Stimulated activated CD8-positive, alpha-beta memory T cell treated with anti-CD3 and anti-CD28 coated beads, Interleukin-7, amount 100 ng/mL, for 1 hour (primary cell): ENCODE measurements at places on chromosomes 1 and 21.

- no peak for DNase-seq
These were observed 1.9 kb upstream of the ETV3 start for GRCh38 chr1:157140063-157140588.

- no peak for DNase-seq
These were observed 47.8 kb downstream of the TCP10L start for GRCh38 chr21:32537569-32537881.

DNA sequence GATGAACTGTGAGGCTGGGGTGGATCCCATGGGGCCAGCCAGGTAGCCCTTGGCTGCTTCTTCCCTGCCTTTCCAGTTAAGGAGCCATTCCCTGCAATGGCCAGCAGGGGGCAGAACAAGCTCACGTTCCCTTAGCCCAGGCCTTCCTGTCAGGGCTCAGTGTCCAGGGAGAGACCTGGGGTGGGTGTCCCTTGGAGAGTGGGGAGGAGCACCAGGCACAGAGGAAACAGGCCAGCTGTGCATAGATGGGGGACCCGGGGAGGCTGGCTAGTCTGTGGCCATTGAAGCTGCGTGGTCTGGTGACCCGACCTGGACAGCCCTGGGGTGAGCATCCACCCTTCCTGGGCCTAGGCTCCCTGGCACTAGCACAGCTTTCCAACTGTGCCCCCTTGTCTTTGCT, 13.2 kb upstream of the EPS8L3 start:
- peak; percentile 57 for DNase-seq

GRCh38 chr1:234114648-234115307, 210.3 kb downstream of the SLC35F3 start:
- no peak for DNase-seq

DNA sequence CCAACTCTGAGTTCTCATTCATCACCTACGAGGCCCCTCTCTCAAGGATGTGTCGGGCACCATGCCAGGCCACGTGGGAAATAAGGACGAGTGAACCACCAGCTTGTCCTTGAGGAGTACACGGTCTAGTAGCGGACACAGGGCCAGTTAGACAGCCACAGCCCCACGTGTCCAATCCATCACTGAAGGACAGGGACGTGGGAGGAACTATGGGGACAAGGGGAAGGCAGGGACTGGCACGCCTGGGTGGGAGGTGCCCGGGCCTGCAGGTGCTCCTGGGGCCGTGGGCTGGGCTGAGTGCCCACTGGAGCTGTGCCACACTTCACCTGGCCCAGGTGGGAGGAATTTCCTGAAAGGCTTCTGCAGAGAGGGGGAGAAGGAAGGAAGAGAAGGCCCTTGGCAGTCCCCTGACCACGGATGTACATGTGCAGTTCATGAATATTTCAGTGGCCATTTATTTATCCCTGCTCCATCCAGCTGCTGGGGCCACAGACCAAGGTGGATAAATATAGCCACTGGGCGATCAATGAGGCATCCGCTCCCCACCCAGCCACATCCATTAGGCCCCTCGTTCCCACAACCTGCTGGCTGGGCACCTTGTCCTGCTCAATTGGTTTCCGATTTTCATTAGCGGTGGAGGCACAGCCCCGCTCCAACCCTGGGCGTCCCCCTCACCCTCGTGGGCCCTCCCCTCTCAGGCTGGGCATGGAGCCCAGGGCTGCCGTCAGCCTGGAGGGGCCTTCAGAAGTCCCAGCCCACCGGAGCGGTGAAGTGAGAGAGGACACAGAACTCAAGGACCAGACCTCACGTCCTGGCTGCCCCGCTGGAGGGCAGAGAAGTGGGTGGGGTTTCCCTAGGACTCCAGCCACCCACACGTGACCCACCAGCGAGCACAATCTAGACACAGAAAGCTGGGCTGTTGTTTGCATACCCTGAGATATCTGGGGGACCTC, 59.5 kb downstream of the CASZ1 start:
- no peak for DNase-seq

- no peak for DNase-seq
These were observed 8.1 kb upstream of the NCF2 start for GRCh38 chr1:183598386-183598785.

- DNase-seq, result no peak
These were observed 76.2 kb upstream of the KIAA1614 start for GRCh38 chr1:180836449-180836848.

DNA sequence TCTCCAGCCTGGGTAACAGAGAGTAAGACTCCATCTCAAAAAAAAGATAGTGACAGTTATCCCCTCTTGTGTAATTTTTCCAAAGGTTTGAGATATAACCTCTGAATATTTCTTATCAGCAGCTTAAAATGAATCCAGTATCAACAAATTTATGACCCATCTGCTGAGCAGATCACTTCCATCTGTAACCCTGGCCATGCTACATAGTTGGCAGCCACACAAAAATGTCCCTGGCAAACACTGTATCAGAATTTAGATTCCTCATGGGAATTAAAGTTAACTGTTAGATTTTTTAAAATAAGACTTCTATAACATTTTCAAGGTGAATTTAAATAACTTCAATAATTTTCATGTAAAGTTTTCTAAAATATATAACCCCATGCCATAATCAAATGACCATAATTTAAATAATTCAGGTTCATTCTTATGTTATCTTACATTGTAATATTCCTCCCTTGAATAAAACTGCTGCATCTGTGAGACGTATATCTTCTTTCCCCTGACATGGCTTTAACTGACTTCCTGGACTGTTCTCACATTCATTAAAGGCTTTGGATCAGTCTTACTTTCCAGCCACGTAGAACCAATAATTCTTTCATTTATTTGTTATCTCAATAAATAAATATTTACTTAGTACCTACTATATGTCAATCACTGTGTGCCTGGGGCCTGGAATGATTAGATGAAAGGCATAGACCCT, 5.3 kb upstream of the PRPF38B start:
- DNase-seq, result no peak

DNA sequence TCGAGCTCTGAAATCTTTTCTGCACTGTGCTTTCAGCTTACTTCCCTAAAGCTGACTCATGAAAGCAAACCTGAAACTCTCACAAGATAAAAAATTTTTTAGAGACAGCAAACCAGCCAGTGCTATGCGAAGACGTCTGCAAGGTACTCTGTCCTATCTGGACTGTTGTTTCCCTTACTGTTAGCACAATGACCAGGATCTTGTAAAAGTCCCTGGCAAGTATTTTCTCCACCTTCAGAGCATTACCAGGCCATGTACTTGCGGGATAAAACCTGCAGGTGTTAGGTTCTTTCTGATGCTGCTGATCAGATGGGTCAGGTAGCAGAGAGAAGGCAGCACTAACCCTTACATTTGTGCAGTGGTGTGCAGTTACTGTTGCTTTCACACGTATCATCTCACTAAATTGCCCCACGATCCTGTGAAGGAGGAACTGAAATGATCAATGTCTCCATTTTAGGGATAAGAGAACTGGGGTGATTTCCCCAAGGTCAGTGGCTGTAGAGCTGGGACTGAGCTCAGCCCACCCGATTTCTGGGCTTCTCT, 56.6 kb downstream of the PLXNA2 start:
- DNase-seq, result no peak

- no peak for DNase-seq
These were observed 49.8 kb upstream of the SEC16B start for GRCh38 chr1:178019622-178020021.

- DNase-seq, result no peak
These were observed 104.8 kb upstream of the GRIK1 start for GRCh38 chr21:30044447-30045064.

DNA sequence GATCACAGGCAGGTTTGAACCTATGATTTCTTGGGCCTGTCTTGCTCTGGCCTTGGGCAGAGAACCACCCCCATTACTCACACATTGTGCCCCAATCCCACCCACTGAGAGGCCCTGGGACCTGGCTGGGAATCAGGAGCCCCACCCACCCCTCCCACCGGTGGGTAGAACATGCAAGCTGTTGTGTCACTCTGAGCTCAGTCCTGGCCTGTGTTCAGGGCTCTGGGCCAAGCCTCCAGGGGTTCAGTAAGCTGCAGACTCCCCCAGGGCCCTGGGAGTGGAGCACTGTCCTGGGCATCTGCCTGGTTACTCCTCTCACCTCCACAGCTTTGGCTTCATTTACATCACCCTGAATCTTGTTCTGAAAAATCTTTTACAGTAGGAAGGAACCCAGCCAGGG, 270.5 kb downstream of the RRAGC start:
- no peak for DNase-seq

DNA sequence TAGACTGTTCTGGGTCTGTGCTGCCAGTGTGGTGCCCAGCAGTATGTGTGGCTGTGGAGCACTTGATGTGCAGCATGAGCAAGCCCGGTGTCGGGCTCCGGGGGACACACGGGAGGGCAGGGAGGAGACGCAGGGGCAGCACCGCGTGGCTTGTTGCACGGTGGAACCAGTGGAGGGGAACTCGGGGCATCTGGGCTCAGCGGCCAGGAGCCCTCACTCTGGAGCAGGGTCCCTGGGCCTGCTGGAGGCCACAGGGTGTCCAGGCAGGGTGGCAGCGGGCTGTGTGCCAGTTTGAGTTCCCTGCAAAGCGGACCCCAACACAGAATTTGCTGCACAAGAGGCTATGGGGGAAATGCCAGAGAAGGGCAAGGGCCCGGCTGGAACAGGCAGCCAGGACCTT, 30.6 kb downstream of the PCNT start:
- no peak for DNase-seq

DNA sequence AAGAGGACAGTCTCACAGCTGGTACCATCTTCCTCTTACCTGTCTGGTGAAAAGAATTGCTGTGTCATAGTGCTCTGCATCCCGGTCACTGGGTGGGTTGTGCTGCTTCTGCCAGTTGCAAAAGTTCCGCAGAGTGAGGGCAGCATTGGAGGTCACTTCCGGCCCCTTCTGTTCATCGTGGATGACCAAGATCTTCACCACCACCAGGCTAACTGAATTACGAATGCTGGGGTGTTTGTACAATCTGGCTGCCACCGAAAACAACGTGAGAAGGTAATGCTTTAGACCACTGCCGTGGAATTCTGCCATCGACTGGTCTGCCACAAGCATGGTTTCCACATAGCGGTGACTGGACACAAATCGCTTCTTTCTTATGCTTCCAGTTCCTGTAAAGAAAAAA, 2.9 kb downstream of the ADAMTS1 start:
- no peak for DNase-seq

DNA sequence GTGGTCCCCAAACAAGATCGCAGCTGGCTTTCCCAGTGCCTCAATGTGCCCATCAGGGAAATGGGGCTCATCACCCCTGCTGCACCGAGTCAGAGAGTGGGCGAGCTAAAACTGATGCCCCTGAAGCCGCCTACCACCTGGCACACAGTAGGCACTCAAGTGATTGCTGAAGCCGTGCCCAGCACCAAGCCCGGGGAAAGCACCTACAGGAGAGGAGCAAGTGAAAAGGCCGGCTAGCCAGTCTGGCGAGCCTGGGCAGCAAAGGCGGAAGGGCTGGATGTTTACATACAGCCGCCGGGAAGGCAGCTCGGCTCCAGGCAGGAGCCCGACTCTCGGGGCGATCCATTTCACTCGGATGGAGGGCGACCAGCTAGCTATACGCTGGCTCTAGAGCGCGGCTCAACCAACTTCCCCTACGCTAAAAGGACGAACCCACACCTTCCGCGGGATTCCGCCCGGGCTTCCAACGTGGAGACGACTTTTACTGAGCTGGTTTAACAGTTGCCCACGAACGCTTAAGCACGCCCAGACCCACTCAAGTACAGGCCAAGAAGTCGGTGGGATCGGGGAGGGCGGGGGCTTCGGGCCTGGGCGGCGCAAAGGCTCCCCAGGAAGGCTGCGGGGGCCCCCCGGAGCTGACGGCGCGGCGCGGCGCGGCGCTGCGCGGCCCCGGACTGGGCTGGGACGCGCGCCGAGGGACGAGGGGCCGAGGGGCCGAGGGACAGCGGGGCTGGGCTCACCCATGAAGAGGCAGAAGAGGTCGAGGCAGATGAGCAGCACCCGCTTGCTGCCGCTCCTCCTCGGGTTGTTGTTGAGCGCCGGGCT, 1.0 kb downstream of the PLPP3 start:
- DNase-seq, result no peak

DNA sequence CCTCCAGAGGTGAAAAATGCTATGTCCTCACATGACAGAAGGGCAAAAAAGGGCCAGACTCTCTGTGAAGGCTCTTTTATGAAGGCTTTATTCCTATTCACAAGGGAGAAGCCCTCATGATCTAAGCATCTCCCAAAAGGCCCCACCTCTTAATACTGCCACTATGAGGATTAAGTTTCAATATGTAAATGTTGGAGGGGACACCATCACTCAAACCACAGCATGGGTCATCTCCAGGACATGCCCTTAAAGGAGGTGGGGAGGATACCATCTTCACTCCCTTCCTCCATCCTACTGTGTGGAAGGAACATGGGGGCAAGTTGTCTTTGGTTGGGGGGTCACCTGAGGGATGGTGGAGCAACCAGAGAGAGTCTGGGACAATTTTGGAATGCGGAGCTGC, 170.1 kb downstream of the TRIM33 start:
- DNase-seq, result no peak

DNA sequence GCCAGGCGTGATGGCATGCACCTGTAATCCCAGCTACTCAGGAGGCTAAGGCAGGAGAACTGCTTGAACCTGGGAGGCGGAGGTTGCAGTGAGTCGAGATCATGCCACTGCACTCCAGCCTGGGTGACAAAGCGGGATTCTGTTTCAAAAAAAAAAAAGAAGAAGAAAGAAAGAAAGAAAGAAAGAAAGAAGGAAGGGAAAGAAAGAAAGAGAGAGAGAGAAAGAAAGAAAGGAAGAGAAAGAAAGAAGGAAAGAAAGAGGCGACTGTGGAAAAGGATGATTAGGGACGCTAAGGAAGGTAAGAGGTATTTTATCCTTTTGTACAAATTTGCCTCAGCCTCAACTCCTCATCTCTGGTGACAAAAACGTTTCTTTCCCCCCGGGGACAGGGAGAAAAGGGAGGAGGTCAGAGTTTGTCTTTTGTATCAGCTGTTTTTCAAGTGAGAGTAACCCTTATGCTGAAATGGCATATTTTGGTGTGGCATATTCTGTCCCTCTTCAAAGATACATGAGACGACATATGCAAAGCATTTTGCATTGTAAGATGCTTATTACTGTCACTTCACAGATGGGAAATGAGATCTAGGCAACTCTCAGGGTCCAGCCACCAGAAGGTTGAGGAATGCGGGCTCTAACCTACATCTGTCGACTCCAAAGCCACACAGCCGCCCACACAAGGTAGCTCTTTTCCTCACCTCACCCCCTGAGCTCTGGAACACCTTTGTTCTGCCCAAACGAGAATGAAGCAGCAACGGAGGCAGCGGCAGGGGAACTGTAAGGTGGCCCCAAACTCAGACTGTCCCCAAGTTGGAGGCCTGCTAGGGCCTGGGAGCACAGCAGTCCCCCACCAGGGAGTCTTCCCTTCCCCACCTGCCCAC, 38.0 kb downstream of the NUAK2 start:
- DNase-seq, result no peak

GRCh38 chr1:111811891-111812290, 56.2 kb downstream of the DDX20 start:
- DNase-seq, result no peak

GRCh38 chr1:219202567-219202966, 28.9 kb downstream of the LYPLAL1 start:
- no peak for DNase-seq

- no peak for DNase-seq
These were observed 25.6 kb downstream of the SLC45A1 start for GRCh38 chr1:8343464-8344001.
